ENCODE measurements at places on chromosomes 5 and 9. TPM values are rescaled to one million over a fixed set of nuclear protein-coding genes. Genes with fewer than 3 reads are reported as not detected.

SOHLH1 gene
- polyA plus RNA-seq: not detected

SLC6A18 gene
- polyA plus RNA-seq: 0.03 TPM

SPACA9 gene
- polyA plus RNA-seq: 2.5 TPM

TAF7 gene
- 88.9 TPM for polyA plus RNA-seq

TRIM7 gene
- polyA plus RNA-seq: 0.61 TPM

CDH9 gene
- 0.91 TPM for polyA plus RNA-seq

SPINK6 gene
- polyA plus RNA-seq: not detected

CACNA1B gene
- polyA plus RNA-seq: 1.8 TPM

MLANA gene
- polyA plus RNA-seq: 0.54 TPM

IL9 gene
- not detected for polyA plus RNA-seq

FSTL4 gene
- 1.4 TPM for polyA plus RNA-seq

PHF24 gene
- polyA plus RNA-seq: 1.6 TPM

GKAP1 gene
- 15.4 TPM for polyA plus RNA-seq

SPINK4 gene
- polyA plus RNA-seq: 82.4 TPM

SVEP1 gene
- polyA plus RNA-seq: 8.7 TPM
